ENCODE measurements at places on chromosomes 2 and 18.

DNA sequence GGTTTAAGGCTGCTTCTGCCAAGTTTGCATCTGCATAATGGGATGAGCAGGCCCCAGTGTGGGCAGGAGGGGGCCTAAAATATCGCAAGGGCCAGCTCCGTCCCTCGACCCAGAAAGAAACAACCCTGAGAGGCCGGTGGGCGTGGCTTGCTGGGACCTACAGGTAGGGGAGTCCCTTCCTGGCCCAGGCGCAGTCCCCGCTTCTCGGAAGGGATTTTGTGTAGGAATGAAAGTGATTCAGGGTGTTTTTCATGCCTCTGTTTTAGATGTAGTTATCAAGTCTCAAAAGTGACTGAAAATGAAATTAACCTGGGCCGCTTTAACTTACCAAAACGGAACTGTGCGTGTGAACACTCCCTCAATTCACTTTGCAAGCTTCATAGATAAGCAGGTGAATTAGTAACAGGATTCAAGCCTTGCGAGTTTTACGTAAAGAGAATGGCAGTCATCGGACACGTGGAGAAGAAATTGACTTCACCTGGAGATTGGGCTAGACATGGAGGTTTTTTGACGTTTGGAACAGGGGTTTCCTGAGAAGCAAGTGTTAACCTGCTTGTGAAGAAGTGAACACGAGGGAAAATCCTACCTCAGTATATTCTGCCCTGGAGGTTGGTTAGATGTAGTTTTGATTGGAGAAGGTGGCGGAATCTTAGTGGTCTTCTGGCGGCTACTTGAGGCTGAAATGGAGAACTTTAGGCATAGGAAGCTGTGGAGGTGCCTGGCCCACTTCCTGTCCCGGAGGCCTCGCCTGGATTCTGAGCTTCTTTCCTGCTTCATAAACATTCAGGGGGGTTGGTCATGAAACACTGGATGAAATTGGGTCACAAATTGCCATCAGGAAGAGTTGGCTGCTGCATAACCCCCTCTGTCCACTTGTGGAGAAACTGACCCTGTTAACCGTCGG lies 1.7 kb downstream of the NCK2 start:
- peak; percentile 56 for DNase-seq

GRCh38 chr18:332721-333510 lies 65.1 kb upstream of the THOC1 start:
- DNase-seq, result no peak

DNA sequence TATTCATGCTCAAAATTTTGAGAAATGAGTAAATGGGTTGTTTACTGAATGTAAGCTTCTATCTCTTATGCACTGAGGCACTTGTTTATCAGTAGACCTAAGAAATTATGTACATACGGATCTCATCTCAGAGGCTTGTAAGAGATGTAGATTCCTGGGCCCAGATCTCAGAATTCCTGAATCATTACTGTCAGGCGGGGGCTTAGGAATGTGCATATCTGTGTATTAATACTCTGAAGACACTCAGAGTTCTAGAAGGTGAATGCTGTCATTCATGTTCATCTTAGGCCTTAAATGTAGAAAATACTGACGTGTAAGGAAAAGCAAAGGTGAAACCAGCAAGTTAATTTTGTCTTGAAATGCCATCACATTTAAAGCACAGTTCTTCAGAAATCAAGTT lies 169.6 kb downstream of the FMNL2 start:
- no peak for DNase-seq

DNA sequence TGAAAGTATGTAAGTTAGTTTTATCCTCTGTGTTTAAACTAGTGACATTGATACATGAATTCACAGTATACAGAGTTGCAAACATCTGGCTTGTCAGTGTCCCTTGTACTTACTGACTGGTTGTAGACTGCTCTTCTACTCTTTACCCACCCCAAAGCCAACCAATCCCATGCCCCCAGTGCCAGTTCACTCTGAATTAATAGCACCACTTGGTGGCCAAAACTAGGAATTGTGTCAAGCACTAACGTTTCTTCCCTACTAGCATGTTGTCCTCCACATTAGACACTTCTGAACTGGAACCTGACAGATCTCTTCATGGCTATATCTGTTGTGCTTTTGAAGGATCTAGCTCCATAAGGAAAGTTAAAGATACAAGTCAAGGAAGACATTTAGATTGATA lies 27.2 kb upstream of the OTX1 start:
- no peak for DNase-seq

DNA sequence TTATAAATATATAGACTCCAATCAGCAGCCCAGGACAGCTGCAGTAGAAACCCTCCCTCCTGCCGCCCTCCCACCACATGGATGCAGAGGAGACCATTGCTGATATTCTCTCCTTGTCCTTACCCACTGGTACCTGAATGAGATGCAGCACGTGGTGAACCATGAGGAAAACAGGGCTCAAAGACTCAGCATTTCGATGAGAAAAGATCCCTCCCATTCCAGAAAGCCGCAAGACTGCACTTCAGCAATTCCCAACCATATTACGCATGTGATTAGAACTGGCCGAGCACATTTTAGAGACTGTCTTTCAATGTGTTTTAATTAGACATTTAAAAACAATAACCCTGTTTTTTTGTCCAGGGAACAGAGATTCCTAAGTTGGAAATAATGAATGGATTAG lies 125.5 kb downstream of the NRP2 start:
- DNase-seq, result no peak

DNA sequence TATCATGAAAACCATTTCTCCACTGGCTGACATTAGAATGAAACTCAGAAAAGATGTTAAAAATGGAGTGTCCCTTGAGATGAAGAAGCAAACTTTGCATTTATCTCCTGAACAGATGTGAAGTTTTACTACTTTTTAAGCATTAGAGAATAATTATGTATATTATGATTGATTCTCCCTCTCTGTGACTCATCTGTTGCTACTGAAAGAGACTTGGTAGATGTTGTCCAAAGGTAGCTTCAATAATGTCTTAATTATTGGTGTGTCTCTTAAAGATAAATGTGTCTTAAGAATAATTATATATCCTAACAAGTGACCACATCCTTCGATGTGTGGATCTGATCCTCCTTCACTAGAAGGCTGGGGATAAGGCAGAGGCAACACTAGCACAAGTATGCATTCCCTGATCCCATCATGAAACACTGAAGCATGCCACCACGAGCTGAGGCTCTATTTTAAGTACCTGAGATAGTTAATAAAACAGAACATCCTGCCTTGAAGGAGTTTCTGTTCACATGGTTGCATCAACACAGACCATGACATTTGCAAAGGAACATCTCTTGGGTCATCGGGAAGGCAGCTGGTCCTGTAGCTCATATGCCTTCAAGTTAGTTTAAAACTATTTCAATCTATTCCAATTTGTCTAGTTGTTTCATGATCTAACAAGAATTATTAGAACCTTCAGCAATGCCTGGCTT lies 15.5 kb downstream of the RND3 start:
- DNase-seq, result no peak

DNA sequence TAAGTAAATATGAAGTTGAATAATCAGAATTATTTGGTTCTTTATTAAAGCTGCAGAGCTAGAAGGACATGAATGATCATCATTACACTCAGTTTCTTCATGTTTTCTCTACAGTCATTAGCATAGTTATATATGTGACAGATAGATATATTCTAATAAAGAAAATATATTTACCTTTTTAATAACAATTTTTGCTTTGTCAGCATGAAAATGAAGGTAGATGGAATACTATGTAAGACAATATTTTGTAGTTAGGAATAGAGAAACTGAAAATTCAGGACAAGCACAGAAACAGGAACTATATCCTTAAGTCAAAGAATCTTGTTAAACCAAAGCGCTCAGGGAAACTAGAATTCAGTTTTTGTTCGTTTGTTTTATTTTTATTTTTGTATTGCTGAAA lies 649.9 kb upstream of the NRXN1 start:
- DNase-seq, result no peak

DNA sequence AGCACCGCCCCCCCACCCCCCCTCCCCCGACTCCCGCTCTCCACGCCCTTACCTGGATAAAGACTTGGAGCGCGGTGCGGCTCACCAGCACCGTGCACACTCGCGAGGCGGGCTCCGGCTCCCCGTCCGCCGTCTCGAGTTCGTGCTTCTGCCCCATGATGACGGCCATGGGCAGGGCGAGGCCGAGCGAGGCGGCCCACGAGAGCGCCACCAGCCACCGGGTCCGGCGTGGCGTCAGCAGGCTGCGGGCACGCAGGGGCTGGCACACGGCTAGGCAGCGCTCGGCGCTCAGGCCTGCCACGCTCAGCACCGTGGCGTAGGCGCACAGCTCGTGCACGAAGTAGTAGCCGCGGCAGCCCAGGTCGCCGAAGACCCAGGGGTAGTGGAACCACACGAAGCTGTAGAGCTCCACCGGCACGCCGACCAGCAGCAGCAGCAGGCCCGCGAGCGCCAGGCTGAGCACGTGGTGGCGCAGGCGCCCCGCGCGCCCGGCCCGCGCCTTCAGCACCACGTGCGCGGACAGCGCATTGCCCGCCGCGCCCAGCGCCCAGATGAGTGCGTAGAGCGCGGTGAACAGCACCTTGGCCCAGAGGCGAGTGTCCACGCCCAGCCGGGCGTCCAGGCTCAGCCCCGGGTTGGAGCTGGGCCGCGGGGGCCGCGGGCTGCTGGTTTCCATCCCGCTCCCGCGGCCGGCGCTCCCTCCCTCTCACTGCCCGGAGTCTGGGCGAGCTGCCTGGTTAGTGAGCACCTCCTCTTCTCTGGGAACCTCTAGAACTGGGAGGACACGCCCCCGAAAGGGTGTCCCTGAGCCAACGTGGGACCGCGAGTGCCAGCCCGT lies at the start of gene NTSR2:
Gene NTSR2, minus strand, starts transcription at position 742 of the 838 bp plus-strand sequence. Its CDS starts 66 bp downstream, at position 676.
- no peak for DNase-seq

DNA sequence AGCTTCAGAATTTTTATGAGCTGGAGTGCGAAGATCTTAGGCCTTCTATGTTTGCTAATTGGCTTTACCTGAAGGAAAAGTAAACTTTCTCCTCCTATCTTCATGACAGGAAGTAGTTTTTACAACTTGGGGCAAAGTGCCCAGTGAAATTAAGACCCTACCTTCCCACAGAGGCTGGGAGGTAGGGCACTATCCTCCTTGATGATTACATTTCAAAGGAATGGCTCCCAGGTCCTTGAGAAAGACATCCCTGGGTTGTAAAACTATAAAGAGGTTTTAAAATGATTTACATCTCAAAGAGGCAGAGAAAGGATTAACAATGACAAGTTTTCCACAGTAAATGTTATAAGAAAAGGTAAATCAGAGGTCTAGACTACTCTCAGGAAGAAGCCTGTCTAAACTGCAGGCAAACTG lies 155.8 kb downstream of the CDH7 start:
- no peak for DNase-seq

DNA sequence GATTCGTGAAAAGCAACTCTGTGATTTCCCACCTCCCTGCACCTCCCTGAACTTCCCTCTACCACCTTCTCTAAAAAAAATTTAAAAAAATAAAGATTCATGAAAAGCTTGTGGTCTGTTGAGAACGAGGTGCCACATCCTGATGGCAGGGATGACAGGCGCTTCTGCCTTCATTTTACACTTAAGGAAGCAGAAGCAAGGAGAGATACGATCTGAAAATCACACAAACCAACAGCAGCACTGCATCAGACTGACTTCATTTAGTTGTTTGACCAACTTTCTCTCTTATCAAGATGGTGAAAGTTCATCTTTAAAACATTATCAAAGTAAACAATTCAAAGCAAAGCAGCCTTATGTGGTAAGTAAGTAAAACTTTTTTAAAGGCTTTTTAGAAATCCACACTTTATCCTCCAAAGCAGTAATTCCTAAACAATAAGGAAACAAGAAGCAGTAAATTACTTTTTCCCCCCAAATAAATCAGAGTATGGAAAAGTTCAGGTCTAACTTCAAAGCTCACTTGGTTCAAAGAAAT lies 15.5 kb downstream of the WDFY1 start:
- no peak for DNase-seq

- no peak for DNase-seq
Measured at GRCh38 chr2:67733517-67733916, 329.3 kb downstream of the C1D start.

DNA sequence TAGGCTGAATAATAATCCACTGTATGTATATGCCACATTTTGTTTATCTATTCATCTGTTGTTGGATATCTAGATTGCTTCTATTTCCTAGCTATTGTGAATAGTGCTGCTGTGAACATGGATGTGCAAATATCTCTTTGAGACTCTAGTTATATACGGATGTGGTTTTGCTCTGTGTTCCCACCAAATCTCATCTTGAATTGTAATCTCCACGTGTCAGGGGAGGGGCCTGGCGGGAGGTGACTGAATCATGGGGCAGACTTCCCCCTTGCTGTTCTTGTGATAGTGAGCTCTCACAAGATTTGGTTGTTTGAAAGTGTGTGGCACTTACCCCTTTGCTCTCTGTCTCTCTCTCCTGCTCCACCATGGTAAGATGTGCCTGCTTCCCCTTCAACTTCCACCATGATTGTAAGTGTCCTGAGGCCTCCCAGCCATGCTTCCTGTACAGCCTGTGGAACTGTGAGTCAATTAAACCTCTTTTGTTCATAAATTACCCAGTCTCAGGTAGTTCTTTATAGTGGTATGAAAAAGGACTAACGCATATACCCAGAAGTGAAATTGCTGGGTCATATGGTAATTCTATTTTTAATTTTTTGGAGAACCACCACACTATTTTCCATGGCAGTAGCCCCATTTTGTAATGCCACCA lies 86.1 kb upstream of the UPP2 start:
- no peak for DNase-seq

DNA sequence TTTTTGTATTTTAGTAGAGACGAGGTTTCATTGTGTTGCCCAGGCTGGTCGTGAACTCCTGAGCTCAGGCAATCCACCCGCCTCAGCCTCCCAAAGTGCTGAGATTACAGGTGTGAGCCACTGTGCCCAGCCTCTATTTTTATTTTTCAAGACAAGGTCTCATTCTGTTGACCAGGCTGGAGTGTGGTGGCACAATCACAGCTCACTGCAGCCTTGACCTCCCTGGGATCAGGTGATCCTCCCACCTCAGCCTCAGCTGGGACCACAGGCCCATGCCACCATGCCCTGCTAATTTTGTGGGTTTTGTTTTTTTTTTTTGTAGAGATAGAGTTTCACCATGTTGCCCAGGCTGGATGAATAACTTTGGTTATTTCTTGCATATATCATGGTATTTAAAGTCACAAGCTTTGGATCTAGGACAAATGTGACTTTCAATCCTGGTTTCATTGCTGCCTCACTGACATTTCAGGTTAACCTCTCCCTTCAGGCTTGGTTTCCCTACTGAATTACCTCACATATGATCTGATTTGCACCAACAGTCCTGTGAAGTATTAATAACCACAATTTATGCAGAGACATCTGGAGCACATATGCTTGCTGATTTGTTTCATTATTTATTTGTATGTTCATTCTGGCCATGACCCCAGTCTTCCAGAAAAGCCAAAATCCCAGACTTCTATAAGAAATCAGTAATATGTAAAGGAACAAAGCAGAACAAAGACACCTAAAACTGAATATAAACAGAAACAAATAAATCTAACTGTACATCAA lies 17.5 kb upstream of the RAB31 start:
- DNase-seq, result no peak
